Heart right ventricle (tissue), 16 donors: ENCODE measurements at places on chromosomes 2 and 18. TPM values are rescaled to one million over a fixed set of nuclear protein-coding genes. Genes with fewer than 3 reads are reported as not detected.
A peak's percentile ranks its signal among the peaks of the same experiment; 100 is the strongest.

The ANKMY1 gene
- total RNA-seq: 4.0 TPM

The COPS7B gene
- total RNA-seq: 19.2 TPM

The CAPN14 gene
- 0.46 TPM for total RNA-seq

The NDUFB3 gene
- 411 TPM for total RNA-seq

The RAD51AP2 gene
- not detected for total RNA-seq

- peaks cover 12% of the 10 kb centered on the region for H3K4me1 ChIP-seq
- no peak overlapping the region for H3K4me3 ChIP-seq
- H3K36me3 ChIP-seq: no peaks in the 10 kb centered on the region
- no peak for DNase-seq
- no peaks in the 10 kb centered on the region for H3K27me3 ChIP-seq
- H3K27ac ChIP-seq: no peak overlapping the region
Observed at GRCh38 chr18:61831071-61831470, 61.7 kb downstream of the RNF152 start.

- DNase-seq: no peak
- H3K27me3 ChIP-seq: no peaks in the 10 kb centered on the region
- no peaks in the 10 kb centered on the region for H3K36me3 ChIP-seq
- H3K4me3 ChIP-seq: no peak overlapping the region
- H3K27ac ChIP-seq: no peak overlapping the region
- H3K4me1 ChIP-seq: peaks cover 8% of the 10 kb centered on the region
Observed at GRCh38 chr18:11260961-11261461, 111.6 kb upstream of the PIEZO2 start.

DNA sequence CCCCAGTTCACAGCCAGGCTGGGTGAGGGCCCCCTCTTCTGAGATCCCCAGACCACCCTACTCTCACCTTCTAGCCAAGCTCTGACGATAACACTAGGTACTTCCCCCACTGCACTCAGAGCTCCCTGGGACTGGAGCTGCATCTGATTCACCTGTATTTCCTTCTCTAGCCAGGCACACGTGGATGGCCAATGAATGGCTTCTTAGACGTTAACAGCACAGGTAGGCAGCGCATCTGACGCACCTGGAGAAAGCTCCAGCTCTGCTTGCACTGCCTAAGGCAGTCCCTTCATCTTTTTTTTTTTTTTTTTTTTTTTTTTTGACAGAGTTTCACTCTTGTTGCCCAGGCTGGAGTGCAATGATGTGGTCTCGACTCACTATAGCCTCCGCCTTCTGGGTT, 48.1 kb downstream of the GALNT14 start:
- H3K4me3 ChIP-seq: no peak overlapping the region
- no peaks in the 10 kb centered on the region for H3K36me3 ChIP-seq
- no peak for DNase-seq
- no peaks in the 10 kb centered on the region for H3K27me3 ChIP-seq
- no peaks in the 10 kb centered on the region for H3K4me1 ChIP-seq

GRCh38 chr2:175463589-175464310, 282.2 kb upstream of the ATP5MC3 start:
- no peak for DNase-seq
- no peaks in the 10 kb centered on the region for H3K36me3 ChIP-seq
- peaks cover 4% of the 10 kb centered on the region for H3K27me3 ChIP-seq
- peaks cover 6% of the 10 kb centered on the region for H3K4me1 ChIP-seq

- no peak overlapping the region for H3K4me3 ChIP-seq
- no peaks in the 10 kb centered on the region for H3K27me3 ChIP-seq
- DNase-seq: no peak
- no peak overlapping the region for H3K27ac ChIP-seq
- no peaks in the 10 kb centered on the region for H3K36me3 ChIP-seq
Observed at GRCh38 chr2:49360407-49360767, 206.1 kb upstream of the FSHR start.

DNA sequence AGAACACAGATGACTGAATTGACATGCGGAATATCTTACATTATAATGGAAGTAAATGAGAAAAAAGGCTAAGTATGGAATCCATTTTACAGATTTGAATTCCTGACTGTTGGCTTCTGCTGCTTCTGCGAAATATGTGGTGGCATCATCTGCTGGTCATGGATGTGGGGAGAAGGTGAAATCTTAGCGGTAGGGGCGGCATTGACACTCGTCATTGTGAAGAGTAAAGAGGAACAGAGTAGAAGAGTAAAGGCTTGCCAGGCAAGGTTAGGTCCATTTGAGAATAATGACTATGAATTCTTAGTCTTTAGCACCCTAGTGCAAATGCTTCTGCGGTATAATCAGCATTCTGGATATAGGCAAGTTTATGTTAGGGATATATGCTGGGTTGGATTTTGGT, 32.4 kb downstream of the ACTR3 start:
- H3K36me3 ChIP-seq: no peaks in the 10 kb centered on the region
- no peak for DNase-seq
- H3K4me1 ChIP-seq: no peaks in the 10 kb centered on the region

DNA sequence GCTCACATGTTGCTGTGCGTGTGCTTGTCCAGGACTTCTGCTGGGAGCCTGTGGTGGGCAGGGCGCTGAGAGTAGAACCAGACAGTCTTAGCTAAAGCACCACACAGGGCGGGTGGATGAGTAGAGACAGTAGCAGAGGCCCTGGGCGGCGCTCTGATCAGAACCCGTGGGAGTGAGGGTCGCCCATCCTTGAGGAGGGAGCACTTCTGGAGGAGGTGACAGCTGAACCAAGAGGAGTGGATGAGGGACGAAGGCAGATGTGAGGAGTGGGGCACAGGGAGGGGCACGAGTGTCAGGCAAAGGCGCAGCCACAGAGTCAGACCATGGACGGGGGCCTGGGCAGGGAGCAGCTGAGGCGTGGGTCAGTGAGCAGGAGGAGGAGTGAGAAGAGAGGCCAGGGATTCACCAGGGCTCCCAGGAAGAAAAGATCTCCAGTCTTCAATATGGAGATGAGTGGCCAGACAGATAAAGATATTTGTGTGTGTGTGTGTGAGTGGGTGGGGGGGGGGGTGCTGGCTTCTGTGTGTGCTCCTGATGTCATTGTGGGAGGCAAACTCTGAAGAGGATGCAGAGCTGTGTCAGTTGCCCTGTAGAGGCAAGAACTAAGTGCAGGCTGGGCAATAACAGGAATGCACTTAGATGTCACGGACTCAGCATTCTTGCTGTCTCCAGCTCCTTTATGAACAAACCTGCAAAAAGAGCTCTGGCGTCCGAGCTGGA, 79.6 kb downstream of the TPO start:
- no peak for DNase-seq
- H3K4me1 ChIP-seq: no peaks in the 10 kb centered on the region
- no peak overlapping the region for H3K4me3 ChIP-seq
- H3K27ac ChIP-seq: no peak overlapping the region
- H3K27me3 ChIP-seq: no peaks in the 10 kb centered on the region
- H3K36me3 ChIP-seq: no peaks in the 10 kb centered on the region

- no peak overlapping the region for H3K27ac ChIP-seq
- no peak overlapping the region for H3K4me3 ChIP-seq
- no peaks in the 10 kb centered on the region for H3K36me3 ChIP-seq
- DNase-seq: no peak
- H3K27me3 ChIP-seq: no peaks in the 10 kb centered on the region
Observed at GRCh38 chr2:105864262-105864661, 119.5 kb downstream of the NCK2 start.

DNA sequence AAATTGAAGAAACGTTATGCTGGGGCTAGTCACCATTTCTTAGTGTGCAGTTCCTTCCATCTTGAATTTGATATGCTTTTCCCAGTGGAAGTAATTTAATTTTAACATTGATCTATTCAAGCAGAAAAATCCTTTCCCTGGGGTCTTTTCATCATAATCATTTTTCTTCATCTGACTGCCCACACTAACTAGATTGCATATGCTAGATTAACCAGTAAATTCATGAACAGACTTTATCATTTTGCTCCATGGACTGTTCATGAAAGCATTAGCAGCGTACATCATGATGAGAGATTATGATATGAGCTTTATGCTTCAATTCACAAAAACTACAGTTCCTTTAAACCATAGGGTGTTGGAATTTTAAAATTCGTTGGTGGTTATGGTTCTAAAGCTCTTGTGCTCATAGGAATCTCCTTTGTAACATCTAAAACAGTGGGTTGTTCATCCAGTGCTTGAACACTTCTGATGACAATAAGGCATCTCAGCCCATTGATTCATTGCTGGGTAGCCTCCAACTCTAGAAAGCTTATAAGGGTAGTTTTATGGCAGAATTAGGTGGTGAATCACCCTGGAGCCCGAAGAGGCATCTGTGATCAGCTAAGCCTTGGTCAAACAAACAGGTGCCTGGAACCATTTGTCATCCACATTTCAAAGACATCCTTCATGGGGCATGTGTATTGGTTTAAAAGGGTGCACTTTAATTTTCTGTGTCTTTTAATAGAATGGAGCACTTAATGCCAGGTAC, 77.2 kb upstream of the NDUFV2 start:
- H3K27ac ChIP-seq: no peak overlapping the region
- no peak for DNase-seq
- H3K4me1 ChIP-seq: peaks cover 8% of the 10 kb centered on the region

DNA sequence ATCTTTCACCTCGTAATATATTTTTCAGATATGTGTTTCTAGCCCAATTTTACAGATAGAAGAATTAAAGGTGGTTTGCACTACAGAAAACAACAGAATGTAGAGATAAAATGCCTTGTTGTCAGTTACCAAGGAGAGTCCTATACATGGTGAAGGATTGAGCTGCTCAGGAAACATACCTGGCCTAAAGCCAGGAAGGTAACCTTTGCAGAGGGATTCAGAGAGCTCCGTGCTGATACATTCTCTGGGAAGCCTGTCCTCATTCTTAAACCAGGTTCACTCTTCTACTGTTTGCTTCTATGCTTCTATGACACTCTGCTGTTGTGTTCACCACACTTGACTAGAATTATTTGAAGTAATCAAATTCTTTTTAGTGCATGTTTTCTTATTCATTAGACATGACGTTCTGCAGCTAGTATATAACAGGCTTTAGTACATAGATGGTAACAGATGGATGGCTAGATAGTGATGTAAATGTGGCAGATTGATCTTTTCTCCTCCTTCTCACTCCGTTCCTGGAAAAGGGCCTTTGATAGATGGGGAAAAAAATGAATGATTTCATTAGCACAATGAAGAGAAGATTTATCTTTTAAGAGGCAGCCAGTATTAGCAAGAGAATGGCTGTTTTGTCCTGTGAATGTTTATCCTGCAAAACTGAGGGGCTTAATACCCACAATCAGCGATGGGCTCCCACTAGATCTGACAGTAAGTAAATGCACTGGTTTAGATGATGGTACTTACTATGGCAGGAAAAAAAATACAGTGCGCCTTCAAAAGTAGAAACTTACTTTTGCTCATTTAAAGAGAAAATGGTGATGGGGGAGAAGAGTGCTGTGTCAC, 589.6 kb upstream of the FAM98A start:
- H3K27ac ChIP-seq: no peak overlapping the region
- no peaks in the 10 kb centered on the region for H3K27me3 ChIP-seq
- no peak for DNase-seq
- no peaks in the 10 kb centered on the region for H3K36me3 ChIP-seq
- H3K4me3 ChIP-seq: no peak overlapping the region
- H3K4me1 ChIP-seq: no peaks in the 10 kb centered on the region

- H3K4me1 ChIP-seq: no peaks in the 10 kb centered on the region
- H3K4me3 ChIP-seq: no peak overlapping the region
- DNase-seq: no peak
- H3K27me3 ChIP-seq: no peaks in the 10 kb centered on the region
- H3K36me3 ChIP-seq: no peaks in the 10 kb centered on the region
- no peak overlapping the region for H3K27ac ChIP-seq
Observed at GRCh38 chr2:128389388-128390086, 70.9 kb upstream of the HS6ST1 start.

DNA sequence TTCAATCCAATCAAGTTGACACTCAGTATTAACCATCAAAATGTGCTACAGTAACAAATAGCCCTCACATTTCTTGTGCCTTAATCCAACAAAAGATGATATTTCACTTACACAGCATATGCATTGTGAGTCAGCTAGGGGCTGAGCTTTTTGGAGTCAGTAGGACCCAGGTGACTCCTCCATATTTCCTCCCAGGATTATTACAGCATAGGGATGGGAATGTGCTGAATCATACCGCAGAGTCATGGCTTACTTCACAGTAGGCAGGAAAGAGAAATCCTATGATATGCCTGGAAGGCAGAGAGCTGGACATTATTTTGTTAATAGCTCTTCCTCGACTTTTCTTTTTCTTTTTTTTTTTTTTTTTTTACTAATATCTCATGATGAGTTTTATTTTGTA, 153.3 kb downstream of the TMEM182 start:
- H3K27me3 ChIP-seq: no peaks in the 10 kb centered on the region
- no peak for DNase-seq

DNA sequence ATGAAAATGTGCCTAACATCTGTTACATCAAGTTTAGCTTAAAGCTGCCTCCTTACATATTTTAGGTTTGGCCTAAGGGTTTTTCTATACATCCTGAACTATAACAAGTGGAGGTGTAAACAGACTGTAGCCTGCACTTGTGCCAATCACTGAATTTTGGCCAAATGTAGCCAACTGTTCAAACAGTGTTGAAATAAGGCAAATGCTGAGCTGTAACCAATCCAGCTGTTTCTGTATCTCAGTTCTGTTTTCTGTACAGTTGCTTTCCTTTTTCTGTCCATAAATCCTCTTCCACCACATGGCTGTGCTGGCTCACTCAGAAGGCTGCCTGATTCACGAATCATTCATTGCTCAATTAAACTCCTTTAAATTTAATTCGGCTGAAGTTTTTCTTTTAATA, 19.2 kb upstream of the CAPN13 start:
- no peak for DNase-seq
- H3K4me1 ChIP-seq: no peaks in the 10 kb centered on the region
- no peaks in the 10 kb centered on the region for H3K27me3 ChIP-seq
- no peak overlapping the region for H3K27ac ChIP-seq

DNA sequence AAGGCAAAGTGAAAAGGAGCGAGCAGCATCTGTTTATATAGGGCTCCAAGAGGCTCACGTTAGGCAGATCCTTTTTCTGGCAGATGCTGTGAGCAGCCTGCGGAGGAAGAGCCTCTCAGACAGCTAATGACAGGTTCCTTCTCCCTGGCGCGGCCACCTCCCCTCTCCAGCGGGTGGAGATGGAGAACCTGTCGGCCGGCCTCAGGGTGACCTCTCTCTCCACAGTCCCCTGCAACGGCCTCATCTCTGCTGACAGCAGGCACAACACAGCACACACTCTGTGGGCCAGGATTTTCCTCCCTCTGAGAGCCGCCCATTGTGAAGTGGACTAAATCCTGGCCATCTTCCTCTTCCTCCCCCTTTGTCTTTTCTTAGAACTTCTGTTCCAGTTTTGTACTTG, 119.8 kb downstream of the PRKCE start:
- peak overlapping the region; percentile 51 for H3K27ac ChIP-seq
- no peaks in the 10 kb centered on the region for H3K27me3 ChIP-seq
- peak; percentile 69 for DNase-seq
- H3K36me3 ChIP-seq: no peaks in the 10 kb centered on the region

DNA sequence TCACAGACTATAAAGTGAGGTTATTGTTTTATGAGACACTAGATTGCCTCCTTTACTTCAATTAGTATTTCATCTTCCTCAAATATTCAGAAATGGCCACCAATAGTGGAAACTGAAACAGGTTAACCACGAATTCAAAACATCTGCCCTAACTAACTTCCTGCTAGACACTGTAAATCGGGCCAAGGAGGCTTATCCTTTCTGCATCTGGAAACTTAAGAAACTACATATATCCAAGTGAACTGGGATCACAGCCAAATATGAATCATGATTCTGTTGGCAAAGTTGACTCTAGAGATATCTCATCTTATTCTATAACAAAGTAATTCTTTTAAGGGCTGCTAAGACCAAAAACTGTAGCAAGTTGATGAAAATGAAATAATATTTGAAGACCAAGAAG, 136.6 kb upstream of the ZC3H15 start:
- no peak overlapping the region for H3K27ac ChIP-seq
- DNase-seq: no peak
- H3K4me3 ChIP-seq: no peak overlapping the region
- H3K27me3 ChIP-seq: no peaks in the 10 kb centered on the region
